Stimulated activated CD8-positive, alpha-beta memory T cell treated with anti-CD3 and anti-CD28 coated beads, Interleukin-15, amount 100 ng/mL, for 4 hours (primary cell): ENCODE measurements at places on chromosomes 5 and 9.

DNA sequence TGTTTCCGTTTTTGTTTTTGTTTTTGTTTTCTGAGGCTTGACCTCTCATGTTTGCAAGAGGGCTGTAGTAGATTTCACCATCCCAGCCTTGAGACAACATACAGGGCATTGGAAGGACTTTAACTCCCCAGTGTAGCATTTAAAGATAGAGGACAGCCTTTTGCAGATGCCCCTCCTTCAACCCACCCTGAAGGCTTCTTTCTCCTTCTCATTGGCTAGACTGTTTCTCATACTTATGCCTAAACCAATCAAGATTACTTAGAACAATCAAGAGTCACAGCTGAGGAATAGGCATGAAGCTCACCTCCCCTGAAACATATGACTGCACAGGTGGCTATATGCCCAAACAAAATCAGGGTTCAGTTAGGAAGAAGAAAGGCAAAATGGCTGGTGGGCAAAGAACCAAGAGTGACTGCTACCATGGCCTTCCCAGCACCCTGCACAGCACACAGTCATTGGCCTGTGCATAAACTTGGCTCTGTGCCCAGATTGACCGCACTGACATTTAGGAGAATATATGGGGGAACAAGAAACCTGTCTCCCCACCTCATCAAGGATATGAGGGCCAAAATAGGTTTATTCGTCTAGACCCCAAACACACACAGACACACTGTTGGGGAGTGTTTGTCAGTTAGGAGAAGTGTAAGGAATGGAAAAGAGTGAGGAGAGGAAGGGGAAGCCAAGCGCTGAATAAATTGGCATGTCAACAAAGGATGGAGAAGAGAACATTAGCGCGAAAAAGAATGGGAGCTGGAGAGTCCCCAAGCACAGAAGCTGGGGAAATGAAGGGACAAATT lies 137.3 kb upstream of the RANBP3L start:
- DNase-seq: no peak

DNA sequence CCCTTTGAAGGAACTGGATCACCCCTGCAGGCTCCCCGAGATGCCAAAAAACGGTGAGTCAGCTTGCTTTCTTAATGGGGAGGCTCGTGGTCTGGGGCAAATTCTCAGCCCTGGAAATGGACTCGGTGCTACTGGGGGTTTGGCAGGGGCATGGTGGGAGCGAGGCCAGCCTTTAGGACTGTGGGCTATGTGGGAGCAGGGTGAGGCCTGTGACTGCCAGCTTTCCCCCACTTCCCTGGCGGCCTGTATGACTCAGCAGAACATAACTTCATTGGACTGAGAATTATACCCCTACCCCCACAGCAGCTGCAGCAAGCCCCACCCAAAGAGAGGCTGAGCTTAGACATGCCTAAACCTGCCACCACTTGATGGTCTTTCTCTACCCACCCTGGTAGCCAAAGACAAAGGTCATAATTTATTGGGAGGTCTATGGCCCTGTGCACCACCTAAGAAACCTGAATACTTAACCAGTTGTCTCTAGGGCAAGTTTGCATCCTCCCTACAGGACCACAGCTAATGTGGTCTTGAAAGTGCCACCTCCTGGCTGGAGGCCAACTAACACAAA lies 325.3 kb downstream of the TLE1 start:
- no peak for DNase-seq

GRCh38 chr9:130931508-130932254 lies 7.4 kb downstream of the FIBCD1 start:
- no peak for DNase-seq

DNA sequence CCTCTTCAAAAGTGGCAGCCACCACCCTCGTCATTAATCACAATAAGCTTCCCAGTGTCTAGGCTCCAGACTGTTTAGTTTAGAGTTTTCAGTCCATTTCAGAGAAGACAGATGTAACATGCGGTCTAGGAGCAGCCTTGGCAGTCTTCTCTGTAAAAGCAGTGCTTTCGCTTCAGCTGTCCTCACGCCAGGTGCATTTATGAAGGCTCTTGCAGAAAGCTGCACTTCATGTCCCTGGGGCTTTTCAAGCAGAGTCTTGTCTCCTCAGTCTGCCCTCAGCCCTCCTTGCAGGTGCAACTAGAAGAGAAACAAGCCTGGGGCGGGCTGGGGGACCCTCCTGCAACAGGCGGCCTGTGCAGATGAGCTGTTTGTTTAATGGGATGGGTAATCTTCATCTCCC lies 281.9 kb downstream of the DRD1 start:
- no peak for DNase-seq

GRCh38 chr5:16797951-16798350 lies 138.1 kb downstream of the MYO10 start:
- DNase-seq: no peak

- DNase-seq: no peak
Measured at GRCh38 chr9:113361304-113362018, 12.1 kb downstream of the BSPRY start.

DNA sequence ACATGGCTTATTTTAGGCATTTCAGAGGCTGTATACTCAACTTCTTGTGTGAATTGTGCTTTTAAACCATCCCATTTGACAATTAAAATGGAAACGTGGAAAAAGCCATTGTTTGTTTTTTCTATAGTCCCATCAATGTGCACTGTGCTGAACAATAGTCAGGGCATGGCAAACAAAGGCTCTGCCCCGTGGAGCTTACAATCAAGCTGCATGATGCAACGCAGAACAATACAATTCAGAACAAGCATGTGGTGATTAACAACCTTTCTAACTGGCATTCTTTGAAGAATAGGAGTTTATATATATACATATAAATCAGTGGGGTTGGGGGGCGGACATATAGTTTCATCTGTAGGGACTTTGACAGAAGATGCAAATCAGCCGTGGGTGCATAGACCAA lies 2125.4 kb upstream of the WWC1 start:
- DNase-seq: no peak

DNA sequence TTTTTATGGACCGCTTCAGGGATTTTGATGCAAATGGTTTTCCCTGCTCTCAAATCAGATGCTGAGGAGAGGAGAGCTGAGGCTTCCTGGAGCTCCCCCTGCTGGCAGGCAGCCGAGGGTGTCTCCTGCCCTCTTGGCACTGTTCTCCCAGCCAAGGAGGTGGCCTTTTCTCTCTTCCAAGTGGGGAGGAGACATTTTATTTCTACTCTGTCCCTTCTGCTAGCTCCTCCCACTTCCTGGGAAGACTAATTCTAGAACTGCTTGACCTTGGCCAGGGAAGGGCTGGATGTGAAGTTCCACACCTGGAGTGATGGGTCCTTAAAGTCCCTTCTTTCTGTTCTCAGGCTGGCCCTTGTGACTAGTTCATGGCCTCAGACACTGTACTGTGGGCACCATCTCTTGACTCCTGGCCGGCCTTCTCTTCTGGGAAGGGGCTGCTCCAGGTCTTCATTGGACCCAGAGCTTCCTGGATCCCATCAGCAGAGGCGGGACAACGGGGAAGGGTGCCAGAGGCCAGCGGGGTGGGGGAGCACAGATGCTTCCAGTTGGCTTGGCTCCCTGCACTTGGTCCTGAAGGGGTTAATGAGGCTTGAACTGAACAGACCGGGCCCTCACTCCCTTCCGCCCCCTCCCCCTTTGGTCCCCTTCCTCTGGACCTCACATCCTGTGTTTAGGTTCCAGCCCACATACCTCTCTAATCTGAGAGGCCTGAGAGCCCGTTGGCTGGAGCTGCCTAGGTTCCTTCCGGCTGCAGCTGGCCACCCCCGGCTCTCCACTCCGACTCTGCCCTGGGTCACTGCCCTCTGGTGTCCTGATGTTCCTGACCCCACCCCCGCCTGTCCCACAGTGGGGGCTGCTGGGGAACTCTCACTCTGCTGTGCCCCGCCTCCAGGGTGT lies 32.1 kb downstream of the PTPA start:
- peak; percentile 39 for DNase-seq

DNA sequence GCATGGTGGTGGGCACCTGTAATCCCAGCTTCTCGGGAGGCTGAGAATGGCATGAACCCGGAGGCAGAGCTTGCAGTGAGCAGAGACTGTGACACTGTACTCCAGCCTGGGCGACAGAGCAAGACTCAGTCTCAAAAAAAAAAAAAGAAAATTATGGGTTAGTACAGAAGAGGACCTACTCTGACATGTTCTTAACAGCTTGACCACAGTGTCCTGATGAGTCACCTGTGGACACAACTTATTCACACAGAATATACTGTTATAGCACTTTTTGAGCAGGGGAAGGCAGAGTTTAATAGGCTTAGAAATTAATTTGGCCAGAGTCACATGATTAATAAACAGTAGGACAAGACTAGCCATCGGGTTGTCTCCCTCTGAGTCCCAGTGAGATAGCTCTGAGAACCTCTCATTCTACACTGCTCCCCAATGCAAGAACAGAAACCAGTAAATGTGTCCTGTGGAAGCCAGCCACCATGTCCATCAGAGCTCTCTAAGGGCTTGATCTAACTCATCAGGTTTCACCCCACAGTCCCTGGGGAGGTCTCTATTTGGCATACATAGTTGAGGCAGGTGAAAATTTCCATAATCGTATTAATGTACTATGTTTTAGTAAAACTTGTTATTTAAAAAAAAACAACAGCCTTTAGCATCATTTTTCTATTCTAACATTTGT lies 1077.9 kb upstream of the C9orf72 start:
- no peak for DNase-seq

- no peak for DNase-seq
Measured at GRCh38 chr5:112472614-112473013, 53.5 kb upstream of the EPB41L4A start.

DNA sequence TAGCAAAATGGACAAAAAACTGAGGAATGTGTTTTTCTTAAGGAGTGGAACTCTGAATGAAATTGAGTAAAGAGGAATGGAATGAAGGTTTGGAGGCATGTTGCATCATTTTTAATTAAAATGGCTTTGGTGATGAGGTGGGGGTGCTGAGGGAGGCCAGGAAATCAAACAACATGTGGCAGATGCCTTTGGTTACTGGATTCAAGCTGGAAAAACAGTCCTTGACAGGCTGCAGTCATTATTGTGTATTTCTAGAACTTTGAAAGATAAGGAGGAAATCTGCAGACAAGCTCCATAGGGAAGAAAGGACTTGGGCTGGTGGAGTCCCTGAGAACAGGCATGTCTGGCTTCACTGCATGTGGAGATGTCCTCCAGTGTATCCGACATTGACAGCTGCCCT lies 203.5 kb upstream of the HAPLN1 start:
- DNase-seq: no peak

- no peak for DNase-seq
Measured at GRCh38 chr9:133226219-133227171, 17.4 kb upstream of the OBP2B start.

DNA sequence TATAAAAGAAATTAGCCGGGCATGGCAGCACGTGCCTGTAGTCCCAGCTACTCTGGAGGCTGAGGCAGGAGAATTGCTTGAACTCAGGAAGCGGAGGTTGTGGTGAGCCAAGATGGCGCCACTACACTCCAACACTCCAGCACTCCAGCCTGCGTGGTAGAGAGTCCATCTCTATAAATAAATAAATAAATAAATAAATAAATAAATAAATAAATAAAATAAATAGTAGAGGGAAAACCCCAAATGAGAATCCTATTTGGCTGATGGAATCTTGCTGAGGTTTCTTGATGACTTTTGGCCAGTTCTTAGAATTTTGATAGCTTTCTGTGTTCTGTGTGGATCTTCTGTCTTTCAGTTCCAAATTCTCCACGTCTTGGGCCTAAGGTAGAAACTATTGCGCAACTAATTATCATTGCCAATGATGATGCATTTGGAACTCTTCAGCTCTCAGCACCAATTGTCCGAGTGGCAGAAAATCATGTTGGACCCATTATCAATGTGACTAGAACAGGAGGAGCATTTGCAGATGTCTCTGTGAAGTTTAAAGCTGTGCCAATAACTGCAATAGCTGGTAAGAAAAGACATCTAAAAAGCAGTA lies 126.9 kb downstream of the ADGRV1 start:
- no peak for DNase-seq

DNA sequence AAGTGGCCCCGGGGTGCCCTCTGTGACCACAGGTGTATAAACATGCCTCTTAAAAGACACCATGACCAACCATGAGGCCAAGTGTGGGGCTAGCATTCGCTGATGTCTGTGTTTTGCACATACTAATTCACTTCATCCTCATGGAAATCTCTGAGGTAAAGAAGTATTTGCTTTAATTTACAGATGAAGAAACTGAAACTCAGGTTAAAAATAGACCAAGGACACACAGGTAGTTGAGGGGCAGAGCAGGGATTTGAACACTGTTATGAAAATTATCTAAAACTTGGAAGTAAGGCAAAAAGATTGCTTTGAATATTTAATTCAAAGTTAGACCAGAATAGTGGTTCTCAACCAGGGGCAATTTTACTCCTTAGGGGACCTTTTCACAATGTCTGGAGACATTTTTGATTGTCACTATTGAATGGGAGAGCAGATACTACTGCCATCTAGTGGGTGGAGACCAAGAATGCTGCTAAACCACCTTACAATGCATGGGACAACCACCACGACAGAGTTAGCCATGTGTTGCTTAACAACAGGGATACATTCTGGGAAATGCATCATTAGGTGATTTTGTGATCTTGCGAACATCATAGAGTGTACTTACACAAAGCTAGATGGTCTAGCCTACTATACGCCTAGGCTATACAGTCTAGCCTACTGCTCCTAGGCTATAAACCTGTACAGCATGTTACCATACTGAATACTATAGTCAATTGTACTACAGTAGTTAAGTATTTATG lies 8.0 kb upstream of the FXN start:
- no peak for DNase-seq

DNA sequence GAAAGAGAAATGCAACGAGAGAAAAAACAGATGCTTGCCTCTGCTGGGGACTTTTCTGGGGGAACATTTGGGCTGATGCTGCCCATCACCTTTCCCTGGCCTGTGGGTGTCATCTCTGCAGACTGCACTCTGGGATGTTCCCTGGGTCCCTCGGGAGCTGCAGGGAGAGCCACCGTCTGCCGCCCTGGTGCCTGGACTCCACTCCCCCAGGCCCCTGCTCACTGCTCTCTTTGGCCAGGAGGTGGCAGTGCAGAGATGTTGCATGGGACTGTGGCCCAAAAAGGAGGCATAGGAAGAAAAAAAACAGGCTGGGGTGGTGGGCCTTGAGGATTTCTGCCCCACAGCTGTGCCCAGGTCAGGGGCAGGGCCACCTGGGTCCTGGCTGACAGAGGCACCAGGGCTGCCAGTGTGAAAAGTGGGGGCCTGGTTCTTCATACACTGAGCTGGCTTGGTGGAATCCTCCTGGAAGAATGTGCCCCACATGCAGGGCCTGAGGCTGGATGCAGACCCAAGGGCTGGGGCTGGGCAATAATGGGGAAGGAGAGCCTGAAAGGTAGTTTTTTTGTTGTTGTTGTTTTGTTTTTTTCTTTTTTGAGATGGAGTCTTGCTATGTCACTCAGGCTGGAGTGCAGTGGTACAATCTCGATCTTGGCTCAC lies 353.6 kb downstream of the SLIT3 start:
- DNase-seq: no peak

- DNase-seq: no peak
Measured at GRCh38 chr5:58262226-58262625, 197.7 kb downstream of the PLK2 start.

DNA sequence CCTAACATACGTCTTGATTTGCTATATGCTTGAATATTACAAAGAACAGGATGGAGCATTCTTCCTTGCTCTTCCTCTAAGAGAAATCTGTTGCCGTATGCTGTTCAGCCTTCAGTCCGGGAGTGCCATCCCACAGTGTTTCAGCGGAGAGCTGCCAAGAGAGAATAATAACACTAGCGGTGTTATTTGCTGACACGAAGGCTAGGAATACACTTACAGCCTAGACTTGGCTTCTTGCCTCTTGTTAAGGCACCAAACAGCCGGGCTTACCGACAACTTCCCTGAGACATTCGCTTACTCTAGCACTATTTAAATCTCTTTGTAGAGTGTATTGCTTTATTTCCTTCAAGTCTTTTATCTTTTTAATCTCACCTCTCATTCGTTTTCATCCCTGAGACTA lies 31.4 kb downstream of the KCTD16 start:
- DNase-seq: no peak
